ENCODE measurements at places on chromosomes 6 and 20. TPM values are rescaled to one million over a fixed set of nuclear protein-coding genes. Genes with fewer than 3 reads are reported as not detected.

DNA sequence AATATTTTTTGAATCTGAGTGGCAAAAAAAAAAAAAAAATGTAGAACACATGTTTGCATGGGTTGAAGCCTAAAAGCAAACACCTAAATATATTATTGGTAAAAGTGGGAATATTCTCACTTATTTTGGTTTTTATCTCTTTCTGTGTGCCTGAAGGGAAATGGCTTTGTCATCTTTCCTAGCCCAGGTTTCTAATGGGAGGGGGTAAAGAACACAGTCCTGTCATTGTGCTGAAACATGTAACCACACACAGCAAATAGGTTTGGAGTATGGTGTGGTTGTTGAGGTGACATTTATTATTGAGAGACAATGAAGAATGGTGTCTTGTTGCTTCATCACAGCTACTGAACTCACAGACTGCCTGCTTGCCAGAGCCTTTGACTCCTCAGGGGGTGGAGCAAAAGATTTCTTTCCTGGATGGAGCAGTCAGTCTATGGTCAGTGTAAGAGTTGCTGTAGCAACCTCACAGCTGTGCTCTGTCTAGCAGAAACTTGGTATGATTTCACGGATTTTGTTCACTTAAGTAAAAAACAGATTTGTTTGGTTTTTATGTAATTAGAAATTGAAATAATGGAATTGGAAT is 70.2 kb downstream of the CEP57L1 start:
- no peaks in the 10 kb centered on the region for H3K27me3 ChIP-seq
- no peak overlapping the region for H3K27ac ChIP-seq
- H3K4me1 ChIP-seq, result no peaks in the 10 kb centered on the region
- peaks cover 3% of the 10 kb centered on the region for H3K36me3 ChIP-seq

DNA sequence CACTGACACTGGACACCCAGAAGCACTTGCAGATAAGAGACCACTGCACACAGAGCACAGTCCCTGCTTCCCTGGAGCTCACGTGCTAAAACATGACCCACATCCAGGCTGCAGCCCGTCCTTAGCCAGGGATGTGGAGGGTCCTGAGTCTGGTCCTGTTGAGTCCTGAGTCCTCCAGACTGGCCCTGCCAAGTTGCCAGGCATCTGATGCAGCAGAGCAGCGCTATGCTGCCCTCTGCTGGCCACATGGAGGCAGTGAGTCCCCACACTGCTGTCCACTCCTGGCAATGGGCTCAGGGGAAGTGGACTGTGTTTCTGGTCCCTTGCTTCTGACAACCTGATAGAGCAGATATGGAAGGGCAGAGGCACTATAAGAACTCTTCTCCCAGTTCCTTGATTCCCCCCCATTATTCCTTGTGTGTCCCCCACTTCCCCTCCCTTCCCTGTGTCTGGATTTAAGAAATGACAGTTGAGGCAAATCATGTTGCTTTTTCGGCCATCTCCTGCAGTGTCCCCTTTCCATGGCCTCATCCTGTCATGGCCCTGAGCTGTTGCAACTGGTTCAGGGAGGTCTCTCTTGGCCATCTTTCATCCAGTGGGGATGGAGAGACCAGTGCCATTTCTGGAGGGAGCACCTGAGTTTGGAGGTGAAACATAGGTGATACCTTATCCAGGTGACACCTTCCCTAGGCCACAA is 86.0 kb downstream of the DHX35 start:
- peak; percentile 70 for DNase-seq
- H3K4me1 ChIP-seq, result peaks cover 6% of the 10 kb centered on the region
- peaks cover 3% of the 10 kb centered on the region for H3K36me3 ChIP-seq
- no peak overlapping the region for H3K4me3 ChIP-seq
- H3K27me3 ChIP-seq, result no peaks in the 10 kb centered on the region

Gene SLC22A2
- total RNA-seq, result not detected

Gene ANGPT4
- not detected for total RNA-seq

Measured in activated naive CD8-positive, alpha-beta T cell treated with anti-CD3 and anti-CD28 coated beads for 36 hours (primary cell).